Kidney glomerular epithelial cell (primary cell): ENCODE measurements at places on chromosomes 3 and 15.
A peak's percentile ranks its signal among the peaks of the same experiment; 100 is the strongest.

DNA sequence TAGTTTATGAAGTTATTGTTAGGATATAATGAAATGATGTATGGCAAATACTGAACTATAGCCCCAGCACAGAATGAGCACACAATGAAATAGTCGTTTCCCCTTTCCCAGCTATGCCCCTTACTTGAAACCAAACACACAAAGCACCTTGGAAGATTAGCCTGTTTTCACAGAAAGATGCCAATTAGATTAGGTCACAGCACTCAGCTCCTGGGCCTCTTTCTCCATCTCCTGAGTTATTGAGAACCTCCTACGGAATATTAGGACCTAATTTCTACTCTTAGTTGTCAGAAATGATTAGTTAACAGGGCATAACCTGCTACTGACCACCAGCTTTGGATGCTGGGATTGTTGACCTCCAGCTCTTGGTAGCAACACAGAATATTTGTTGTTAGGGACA is 269.4 kb upstream of the ROPN1 start:
- peak; percentile 53 for DNase-seq

DNA sequence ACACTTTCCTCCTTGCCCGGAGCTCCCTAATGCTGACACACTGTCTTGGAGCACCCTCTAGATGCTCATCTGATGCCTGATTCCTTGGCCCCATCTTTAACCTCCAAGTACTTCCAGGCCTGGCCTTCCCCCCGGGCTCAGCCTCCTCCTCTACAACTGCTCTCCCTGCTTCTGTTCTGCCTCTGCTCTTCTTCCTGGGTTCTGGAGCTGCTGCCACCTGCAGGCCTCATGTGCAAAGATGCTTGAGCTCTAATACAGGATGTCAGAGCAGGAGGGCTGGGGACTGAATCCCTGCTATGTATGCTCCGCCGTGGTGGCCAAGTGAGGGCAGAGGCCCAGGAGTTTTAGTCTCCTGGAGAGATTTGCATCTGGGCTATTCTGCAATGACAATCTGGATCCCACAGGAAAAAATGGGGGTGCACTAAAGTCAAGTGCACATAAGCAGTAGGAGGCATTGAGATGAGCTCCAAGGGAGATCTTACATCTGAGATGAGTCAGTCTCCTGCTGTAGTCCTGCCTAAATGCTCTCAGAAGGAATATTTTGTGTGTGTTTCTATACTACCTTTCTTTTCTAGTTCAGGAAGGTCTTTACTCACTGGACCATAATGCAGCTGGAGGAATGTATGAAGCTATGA is 296.3 kb downstream of the UACA start:
- peak; percentile 58 for DNase-seq

DNA sequence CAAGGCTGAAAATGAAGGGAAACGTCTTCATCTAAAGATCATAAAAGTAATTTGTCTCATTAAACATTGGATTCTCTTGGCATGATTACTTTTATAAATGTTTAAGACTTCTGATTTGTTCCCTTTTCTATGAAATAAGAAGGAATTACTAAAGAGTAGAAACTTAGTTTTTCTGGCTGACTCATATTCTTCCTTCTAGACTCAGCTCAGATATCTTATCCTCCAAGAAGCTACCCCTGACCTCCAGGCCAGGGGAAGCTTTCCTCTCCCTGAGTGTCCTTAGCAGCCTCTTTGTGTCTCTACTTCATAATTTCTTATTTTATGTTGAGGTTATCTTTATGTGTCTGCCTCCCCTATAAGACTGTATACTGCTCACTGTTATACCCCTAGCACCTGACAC is 291.9 kb upstream of the STT3B start:
- peak; percentile 24 for DNase-seq

DNA sequence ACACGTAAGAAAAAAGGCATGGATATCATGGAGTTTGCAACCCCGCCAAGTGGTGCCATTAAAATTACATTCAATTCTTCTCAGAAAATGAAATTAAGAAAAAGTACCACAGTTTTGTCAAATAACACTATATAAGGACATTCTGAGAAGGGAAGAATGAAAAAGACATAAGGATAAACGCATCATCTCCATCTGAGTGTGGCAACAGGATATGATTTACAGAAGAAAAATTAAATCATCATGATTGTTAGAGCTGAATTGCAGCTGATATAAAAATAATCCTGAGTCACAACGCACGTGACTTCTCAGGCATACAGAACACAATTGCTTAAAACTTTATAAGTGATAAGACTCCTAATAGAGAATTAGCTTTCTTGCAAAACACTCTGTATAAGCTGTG is 133.8 kb downstream of the GREM1 start:
- no peak for DNase-seq

- DNase-seq, result peak; percentile 28
These were observed 1.8 kb downstream of the STAG1 start for GRCh38 chr3:136750209-136750896.

GRCh38 chr3:14235912-14236295 is 57.3 kb downstream of the LSM3 start:
- no peak for DNase-seq

DNA sequence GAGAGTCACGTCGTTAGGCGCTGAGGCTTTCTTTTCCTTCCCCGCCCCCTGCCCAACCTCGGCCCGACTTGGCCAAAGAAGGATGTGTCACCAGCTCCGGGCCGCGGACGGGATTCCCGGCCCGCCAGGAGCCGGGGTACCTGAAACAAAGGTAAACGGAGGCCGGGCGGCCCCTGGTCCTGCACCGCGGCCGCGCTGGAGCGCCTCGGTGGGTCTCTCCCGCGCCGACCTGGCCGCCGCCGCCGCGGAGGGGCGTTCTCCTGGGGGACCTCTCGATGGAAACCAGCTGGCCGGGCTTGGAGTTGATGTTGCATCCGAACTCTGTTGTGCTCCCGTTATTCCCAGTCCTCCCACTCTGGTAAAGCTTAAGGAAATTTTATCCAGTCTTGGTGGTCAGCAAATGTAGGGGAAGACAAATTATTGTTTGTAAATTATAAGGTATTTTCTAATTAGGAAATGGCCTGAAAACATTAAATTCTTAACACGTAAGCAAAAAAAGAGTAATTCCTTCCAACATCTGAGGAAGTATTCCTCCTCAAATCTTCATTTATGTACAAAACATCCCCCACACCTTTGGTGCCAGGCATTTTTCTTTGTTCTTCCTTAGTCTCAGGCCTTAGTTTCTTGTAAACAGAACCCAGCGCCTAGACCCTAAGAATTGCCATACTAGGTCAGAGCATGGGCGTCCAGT is 888 bp downstream of the PPP2R3A start:
- no peak for DNase-seq

DNA sequence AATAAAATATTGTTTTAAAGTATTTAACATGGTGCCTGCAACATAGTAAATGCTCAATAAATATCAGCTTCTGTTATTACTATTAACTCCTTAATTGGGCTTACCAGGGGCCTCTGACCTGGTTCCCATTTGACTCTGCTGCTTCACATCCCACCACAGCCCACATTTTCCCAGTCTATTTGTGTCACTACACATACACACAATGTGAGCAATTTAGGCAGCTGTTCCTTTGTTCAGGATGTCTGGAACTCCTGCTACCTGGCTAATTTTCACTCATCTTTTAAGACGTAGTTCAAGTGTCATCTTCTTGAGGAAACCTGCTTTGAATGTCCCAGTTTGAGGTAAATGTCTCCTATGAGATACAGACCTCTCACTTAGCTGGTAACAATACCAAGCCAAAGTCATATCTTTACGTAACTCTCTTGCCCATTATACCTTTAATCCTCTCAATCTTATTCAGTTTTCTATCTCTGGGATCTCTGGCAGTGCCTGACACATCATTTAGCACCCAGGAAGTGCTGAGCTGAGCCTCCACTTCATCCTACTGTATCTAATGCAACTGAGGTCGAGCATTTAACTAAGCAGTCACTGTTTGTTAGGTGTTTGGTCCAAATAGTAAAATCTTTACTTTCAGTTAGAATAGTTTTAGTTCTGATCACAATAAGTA is 4.4 kb downstream of the TGFBR2 start:
- no peak for DNase-seq

- no peak for DNase-seq
These were observed 390.3 kb upstream of the AGTR1 start for GRCh38 chr3:148307443-148307843.

DNA sequence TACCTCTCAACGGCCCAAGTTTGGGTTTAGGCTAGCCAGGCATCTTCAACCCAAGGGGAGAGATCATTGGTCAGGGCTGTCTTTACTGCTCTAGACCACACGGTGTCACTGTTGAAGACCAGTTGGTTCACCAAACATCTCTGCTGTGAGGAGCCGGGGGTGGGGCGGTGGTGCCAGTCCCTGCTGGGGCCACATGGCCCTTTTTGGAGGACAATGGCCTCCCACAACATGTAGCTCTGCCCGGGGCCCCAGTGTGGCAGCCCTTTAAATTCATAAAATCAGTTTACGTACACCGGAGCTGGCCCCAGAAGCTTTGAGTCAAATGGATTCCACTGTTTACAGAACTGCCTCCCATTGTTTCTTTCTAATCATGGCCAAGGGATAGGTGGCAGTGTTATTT is 19.1 kb upstream of the TM4SF18 start:
- peak; percentile 31 for DNase-seq

- no peak for DNase-seq
These were observed 675 bp downstream of the TSEN2 start for GRCh38 chr3:12484983-12485327.

GRCh38 chr3:11211531-11212298 is 57.4 kb downstream of the HRH1 start:
- DNase-seq, result no peak

- DNase-seq, result no peak
These were observed 617.0 kb upstream of the CBLB start for GRCh38 chr3:106485802-106486201.

DNA sequence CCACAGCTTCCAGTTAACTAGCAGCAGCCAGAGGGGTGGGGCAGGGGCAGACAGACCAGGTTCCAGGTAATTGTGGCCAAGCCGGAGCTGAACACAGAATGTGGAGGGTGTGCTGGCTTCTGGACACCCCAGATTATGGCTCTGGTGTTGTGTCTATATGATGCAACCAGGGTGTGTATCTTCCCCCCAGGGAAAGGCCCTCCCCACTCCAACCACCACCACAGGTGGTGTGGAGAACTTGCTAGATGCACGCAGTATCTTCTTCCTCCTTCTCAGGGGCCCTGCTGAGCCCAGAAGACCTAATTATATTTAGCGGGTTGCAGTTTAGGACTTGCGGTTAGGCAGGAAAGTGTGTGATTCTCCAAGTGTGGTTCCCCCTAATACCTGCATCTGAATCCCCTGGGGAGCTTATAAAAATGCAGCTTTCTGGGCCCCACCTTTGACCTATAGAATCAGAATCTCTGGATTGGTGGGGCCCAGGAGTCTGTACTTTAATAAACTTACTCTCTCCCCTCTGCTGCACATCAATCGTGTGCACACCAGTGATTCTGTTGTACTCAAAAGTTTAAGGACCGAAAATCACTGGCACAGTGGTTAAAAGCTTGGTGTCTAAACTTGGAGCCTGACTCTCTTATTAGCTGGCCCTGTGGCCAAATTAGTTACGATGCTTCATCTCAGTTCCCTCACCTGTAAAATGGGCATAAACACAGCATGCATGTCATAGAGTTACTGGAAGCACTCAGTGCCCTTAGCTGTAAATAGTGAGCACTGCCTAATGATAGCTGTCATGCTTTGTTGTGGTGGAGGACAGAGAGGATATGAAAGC is 379.1 kb upstream of the PROK2 start:
- DNase-seq, result no peak

- DNase-seq, result no peak
These were observed 436.6 kb downstream of the LPP start for GRCh38 chr3:188590557-188590956.

GRCh38 chr15:93451822-93452221 is 362.8 kb upstream of the RGMA start:
- DNase-seq, result no peak

GRCh38 chr3:100099621-100100020 is 14.7 kb downstream of the FILIP1L start:
- no peak for DNase-seq

DNA sequence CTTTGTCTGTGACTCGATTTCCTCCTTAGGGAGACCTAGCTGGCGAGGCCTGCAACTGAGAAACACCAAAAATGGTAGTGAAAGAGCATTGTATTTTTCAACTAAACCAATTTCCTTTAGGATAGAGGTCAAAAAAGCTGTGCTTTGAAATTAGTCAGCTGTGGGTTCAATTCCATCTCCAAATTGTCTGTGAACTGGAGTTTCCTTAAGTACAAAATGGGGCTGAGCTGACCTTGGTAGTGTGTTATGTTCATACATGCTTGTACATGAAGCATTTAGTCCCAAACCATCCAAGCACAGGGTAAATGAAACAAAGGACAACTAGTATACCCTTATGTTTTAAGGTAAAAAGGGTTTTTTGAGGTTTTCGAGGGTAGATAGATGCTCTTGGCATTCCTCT is 99.3 kb downstream of the RARB start:
- no peak for DNase-seq

DNA sequence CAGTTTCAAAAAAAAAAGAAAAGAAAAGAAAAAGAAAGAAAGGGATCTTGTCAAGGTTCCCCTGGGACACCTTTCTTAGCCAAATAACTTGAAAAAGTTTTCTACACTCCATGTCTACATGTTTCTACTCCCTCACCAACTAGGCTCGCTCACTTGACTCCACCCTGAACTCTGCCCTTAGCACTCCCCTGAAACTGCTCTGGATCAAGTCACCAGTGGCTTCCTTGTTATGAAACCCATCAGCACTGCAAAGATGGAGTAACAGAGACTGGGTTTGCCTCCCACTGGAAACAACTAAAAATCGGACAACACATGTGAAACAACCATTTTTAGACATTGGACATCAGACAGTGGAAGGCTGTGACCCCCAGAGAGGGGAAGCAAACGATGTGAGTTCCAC is 36.8 kb downstream of the TMEM40 start:
- DNase-seq, result no peak

DNA sequence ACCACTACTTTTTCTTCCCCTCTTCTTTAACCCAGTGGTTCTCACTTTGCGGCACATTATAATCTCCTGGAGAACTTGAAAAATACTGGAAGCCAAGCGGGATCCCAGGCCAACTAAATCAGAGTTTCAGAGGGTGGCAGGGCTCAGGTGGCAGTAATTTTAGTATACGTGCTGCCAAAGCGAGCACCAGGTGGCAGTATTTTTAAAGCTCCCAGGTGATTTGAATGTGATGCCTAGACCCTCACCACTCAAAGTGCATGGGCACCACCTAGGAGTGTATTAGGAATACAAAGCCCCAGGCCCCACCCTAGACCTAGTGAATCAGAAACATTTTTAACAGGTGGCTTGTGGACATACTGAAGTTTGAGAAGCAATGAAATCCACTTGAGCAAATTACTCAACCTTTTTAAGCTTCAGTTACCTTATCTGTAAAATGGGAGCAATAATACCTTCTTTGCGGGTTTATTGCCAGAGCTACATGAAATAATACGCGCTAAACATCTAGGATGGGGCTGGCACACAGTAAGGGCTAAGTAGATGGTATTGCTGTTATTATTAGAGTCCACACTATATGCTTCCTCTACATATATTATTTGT is 8.3 kb downstream of the B3GALNT1 start:
- no peak for DNase-seq
